ENCODE measurements at places on chromosomes 3 and 15. TPM values are rescaled to one million over a fixed set of nuclear protein-coding genes. Genes with fewer than 3 reads are reported as not detected.

Gene STAB1
- polyA plus RNA-seq = 38.0 TPM

Gene ZBED2
- 0.23 TPM for polyA plus RNA-seq

Gene GPR62
- 0.49 TPM for polyA plus RNA-seq

Gene ACAN
- polyA plus RNA-seq = 5.2 TPM

Gene PTPN23
- polyA plus RNA-seq = 29.7 TPM

Gene FBXL2
- 32.3 TPM for polyA plus RNA-seq

Gene SERPINI2
- 10.5 TPM for polyA plus RNA-seq

Gene TMC3
- 0.29 TPM for polyA plus RNA-seq

Gene SYNM
- 3.1 TPM for polyA plus RNA-seq

Gene ROPN1
- polyA plus RNA-seq = not detected

Gene HIGD2B
- not detected for polyA plus RNA-seq

Gene NANOGP8
- not detected for polyA plus RNA-seq

Gene LINGO1
- 16.1 TPM for polyA plus RNA-seq

Gene KLF15
- polyA plus RNA-seq = 2.6 TPM

Gene LCTL
- polyA plus RNA-seq = 0.29 TPM

Gene C3orf85
- polyA plus RNA-seq = 17.5 TPM

Gene SPCS1
- 128 TPM for polyA plus RNA-seq

Gene CPNE9
- 0.17 TPM for polyA plus RNA-seq

Gene IL20RB
- polyA plus RNA-seq = 0.63 TPM

Gene ESYT3
- polyA plus RNA-seq = 1.9 TPM

Gene RPP25
- polyA plus RNA-seq = 3.1 TPM

Gene ARHGEF26
- polyA plus RNA-seq = 16.4 TPM

Gene CHRM5
- 0.14 TPM for polyA plus RNA-seq

Gene SAMMSON
- 0.17 TPM for polyA plus RNA-seq

Gene TRPM1
- 0.45 TPM for polyA plus RNA-seq

Gene MST1
- polyA plus RNA-seq = 134 TPM

Gene TTLL13
- 0.31 TPM for polyA plus RNA-seq

Gene EXD1
- not detected for polyA plus RNA-seq

Gene CMTM8
- 9.6 TPM for polyA plus RNA-seq

Gene CDHR4
- polyA plus RNA-seq = not detected

Gene TGM5
- not detected for polyA plus RNA-seq

Gene PGBD4
- 2.8 TPM for polyA plus RNA-seq

Measured in left renal pelvis (tissue), 4 donors.